ENCODE measurements at places on chromosomes 3 and 15. TPM values are rescaled to one million over a fixed set of nuclear protein-coding genes. Genes with fewer than 3 reads are reported as not detected.

The RHCG gene
- total RNA-seq: not detected

The FGF7 gene
- total RNA-seq: 0.43 TPM

The ZPLD1 gene
- 0.07 TPM for total RNA-seq

The TMEM212 gene
- total RNA-seq: not detected

The CLDN16 gene
- 0.97 TPM for total RNA-seq

The ANKDD1A gene
- 0.32 TPM for total RNA-seq

The PIK3R4 gene
- 27.7 TPM for total RNA-seq

All from right lobe of liver (tissue), 6 donors.